ENCODE measurements at places on chromosomes 1 and 21.

- no peak for DNase-seq
These were observed 154.2 kb downstream of the RERE start for GRCh38 chr1:8663090-8663802.

DNA sequence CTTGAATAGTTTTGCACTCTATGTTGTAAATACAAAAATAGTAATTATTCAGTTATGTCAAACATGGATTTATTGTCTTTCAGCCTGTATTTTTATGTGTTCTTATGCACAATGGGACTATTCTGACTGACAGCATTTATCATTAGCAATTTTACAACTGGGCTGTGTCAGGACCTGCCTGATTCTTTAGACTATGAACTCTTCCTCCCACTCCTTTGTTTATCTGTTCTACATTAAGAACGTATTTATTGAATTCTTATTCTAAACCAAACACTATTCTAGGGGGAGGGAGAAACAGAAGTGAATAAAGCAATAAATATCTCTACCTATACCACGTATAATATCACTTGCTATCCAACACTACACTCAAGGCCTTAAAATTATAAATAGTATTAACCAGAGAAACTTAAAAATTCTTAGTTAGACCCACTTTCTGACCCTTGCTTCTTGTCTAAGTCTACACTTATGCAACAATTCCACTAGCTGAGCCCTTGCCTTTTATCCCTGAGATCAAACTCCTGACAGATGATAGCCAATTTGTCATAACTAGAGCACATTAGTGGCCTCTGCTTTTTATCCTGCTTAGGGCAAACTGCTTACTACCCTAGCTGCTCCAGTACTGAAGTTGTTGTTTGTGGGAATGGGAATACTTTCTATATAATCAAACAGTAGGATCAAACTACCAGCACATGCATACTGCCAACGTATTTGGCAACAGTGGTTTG, 494.3 kb downstream of the BRINP3 start:
- no peak for DNase-seq

DNA sequence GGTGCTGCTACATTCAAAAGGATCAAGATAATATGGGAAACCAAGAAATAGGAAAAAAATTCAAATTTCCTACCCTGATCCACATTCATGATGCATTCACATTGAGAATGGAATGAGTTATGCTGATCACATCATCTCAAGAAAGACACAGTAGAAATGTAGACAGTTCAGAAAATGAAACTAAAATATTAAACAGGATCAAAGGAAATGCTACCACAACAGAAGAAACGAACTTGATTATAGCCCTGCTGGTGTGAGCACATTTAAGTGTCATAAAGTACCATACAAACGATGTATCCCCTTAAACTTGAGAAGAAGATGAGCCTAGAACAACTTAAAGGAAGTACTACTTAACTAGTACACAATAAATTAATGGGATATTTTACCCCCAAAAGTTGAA, 21.3 kb downstream of the SYDE2 start:
- DNase-seq, result no peak

- DNase-seq, result no peak
These were observed 116.1 kb downstream of the SPATA17 start for GRCh38 chr1:217747156-217747769.

DNA sequence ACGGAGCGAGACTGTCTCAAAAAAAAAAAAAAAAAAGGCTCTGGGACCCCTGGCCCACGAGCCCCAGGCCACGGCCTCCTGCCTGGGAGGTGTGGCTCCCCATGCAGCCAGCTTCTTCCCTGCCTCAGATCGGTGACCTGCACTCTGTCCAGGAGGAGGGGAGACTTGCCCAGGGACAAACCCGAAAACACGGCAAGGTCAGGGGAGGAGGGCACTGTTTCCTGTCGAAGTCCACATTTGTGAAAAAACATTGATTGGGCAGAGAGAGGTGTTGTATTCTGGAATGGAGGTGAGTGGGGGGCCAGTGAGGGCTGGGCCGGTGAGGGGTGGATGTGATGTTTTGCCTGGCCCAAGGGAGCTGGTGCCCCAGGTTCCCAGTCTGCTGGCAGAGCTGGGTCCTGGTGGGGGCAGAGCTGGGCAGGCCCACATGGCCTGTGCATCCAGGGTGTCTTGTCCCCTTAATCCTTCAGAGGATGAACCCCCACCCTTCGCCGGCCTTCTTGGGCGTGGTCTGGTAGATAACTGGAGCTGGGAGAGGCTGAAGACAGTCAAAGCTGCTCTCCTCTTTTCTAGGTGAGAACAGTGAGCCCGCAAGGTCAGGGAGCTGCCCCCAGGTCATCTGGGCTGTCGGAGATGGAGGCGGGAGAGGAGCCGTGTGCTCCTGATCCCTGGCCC, 12.4 kb upstream of the FAAP20 start:
- DNase-seq, result no peak

DNA sequence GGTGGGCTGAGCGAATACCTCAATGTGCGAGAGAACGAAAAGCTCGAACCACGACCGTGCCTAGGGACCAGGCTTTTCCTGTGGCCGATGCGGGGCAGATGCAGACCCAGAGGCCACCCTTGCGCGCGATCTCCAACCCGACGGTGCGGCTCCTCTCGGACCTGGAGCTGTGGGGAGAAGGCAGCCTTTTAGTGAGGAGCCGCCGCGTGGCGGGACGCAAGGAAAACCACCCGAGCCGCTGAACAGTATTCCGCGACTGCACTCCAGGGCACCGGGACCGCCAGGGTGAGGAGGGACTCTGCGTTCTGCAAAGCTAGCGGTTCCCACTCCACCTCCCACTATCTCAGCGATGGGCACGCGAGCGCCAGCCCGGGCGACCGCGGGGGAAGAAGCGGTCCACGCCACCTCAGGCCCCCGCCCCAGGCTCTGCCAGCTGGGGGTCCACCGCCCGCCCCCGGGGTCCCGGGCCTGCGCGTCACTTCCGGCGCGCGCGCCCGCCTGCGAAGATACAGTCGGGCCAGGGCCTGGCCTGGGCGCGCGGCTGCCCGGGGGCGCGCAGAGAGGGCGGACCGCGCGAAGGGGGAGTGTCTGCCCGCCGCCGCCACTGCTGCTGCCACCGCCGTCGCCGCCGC, 66.5 kb upstream of the PRKACB start:
- DNase-seq, result peak; percentile 34

DNA sequence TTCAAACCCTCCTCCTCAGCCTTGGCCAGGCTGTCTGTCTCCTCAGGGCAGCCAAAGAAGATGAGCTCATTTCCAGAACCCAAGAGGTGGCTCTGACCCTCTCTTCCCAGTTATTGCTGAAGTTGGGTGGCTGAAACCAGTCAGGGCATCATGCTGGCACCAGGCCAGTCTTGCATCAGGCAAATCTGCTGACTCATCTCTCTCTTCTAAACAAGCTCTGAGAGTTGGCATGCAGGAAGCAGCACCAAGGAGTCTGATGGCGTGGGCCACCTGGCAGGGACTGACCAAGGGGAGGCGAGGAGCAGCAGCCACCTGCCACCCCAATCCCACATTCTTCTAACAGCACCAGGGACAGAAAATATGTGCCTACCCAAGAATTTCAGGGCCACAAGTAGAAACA, 104.8 kb upstream of the ATP1A1 start:
- no peak for DNase-seq

- no peak for DNase-seq
These were observed 25.7 kb upstream of the IVNS1ABP start for GRCh38 chr1:185342672-185343259.

DNA sequence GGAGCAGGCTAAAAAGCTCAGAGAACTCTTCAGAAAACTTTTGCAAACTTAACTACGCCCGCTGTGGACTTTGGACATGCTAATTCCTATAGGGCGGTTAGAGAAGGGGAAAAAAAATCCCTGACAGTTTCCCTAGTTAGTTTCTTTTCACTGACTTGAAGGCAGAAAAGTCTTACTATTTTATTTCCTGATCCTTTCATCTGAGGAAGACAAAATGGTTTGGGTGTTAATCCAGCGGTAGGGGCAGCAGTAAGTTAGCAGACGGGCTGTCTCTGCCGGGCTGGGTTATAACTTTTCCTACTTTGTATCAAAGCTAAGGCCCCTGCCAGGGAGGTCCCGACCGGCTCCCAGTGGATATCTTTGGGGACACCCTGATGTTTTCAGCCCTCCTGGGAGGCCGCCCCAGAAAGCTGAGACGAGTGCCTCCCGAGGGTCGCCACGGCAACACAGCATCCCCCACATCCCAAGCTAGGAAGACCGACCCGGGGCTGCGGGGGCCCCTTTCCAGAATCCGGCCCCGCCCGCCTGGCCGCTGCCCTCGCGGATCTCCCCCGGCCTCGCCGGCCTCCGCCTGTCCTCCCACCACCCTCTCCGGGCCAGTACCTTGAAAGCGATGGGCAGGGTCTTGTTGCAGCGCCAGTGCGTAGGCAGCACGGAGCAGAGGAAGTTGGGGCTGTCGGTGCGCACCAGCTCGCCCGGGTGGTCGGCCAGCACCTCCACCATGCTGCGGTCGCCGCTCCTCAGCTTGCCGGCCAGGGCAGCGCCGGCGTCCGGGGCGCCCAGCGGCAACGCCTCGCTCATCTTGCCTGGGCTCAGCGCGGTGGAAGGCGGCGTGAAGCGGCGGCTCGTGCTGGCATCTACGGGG, 162.6 kb downstream of the RUNX1 start:
- no peak for DNase-seq

DNA sequence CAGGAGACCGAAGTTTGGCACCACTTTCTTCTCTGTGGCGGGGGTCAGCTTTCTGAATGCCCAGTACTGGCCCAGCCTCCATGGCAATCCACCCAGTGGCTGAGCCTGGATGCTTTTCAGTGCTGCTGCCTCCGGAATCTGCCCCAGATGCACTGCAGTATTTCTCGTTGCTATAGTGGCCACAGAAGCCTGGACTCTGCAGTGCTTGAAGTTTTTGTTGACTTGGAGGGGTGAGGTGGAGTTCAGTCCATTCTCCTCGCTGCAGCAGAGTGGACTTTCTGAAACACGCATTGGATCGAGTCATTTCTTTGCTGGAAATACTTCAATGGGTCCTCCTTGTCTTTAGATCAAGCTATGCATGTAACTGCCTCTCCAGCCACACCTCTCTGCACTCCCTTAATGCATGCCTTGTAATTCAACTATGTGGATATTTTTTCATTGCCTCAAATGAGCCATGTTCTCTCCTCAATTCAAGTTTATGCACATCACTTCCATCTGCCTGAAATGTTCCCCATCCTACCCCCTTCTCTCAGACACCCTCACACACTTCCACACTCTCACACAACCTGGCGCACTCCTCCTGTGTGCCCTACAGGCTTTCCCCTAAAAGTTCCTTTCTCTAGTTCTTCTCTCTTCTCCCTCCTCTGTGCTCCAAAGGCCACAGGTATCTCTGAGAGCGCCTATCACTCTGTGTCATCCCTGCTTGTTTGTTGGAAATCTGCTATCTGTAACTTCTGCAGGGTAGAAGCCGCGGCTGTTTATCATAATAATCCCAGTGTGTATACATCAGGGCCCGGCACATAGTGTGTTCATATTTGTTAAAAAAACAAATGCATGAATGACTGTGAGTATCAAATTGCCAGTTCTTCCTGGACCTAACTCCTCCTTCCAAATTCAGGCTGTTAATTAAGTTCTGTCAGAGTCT, 16.5 kb downstream of the ADAM30 start:
- DNase-seq, result no peak

DNA sequence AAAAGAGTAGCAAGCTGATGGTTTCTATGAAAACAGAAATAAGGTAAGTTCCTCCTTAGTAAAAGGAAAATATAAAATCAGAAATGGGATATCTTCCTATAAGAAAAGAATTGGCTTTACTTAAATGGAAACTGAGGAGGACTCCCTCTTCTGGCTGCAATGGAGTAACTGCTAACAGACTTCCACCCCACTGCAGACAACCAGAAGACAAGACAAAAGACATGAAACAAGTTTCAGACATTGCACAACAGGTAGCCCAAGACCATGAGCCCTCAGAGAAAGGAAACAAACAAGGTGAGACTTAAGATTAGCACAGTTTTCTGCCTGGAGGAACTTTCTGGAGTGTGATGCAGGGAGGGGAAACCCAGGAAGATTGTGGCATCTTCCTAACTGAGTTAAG, 17.0 kb upstream of the OLFML2B start:
- no peak for DNase-seq

DNA sequence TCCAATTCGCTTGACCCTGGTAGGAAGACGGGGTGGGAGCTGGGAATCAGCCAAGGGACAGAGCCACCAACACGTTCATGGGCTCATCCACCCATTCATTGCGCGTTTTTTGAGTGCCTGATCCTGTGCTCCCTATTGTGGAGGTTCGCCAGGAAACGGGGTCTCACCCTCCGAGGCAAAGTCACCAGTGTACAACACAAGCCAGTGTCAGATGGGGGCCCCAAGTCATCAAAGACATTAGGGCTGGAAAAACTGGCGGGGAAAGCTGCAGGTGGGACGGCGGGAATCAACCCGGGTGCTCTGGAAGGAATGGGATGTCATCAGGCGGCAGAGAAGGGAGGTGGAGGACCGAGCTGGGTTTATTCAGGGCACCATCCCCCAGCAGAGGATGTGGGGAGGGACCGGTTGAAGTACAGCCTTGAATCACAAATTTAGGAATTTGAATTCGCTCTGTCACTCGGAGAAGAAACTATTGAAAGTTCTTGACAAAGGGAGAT, 667 bp upstream of the NID1 start:
- DNase-seq, result no peak

GRCh38 chr1:83702356-83702755, 296.6 kb downstream of the TTLL7 start:
- DNase-seq, result no peak

- no peak for DNase-seq
These were observed 15.7 kb downstream of the TTC34 start for GRCh38 chr1:2785631-2786328.
